ENCODE measurements at places on chromosomes 1 and 21.

DNA sequence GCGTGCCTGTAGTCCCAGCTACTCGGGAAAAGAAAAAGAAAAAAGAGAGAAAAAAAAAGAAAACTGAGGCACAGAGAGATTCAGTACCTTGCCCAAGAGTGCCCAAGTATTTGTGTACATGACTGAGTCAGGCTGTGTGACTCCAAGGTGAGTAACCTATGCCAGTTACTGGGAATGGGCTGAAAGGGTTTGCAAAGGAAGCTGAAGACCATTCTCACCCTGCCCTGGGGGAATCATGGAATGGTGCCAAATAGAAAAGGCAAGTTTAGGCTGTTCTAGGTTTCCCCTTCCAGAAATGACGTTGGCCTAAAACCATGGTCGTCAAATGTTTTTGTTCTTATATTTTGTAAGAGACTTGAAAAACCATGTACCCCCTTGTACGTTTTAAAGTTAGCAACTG, 37.9 kb upstream of the LRIG2 start:
- no peak for DNase-seq

DNA sequence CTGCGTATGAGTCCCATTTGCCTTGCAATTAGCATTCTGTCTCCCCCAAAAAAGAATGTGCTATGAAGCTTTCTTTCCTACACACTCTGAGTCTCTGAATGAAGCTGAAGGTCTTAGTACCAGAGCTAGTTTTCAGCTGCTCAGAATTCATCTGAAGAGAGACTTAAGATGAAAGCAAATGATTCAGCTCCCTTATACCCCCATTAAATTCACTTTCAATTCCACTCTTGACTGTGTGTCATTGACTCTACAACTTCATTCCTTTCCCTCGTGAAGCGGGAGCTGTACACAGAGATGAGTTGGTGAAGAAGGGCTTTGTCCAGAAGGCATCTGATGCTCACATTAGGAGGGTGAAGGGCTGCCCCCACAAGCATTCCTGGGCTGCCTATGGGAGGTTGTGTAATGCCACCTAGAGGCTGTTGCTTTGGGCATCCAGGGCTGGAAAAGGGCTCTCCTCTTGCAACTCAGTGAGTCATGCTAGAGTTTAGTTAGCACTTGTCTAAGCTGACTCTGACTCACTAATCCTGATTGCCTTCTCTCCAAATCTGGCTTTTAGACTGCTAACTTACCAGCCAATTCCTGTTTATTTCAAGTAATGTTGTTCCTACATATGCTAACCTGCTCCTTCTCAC, 1.8 kb downstream of the SPRR1B start:
- DNase-seq = no peak

- no peak for DNase-seq
These were observed 98.4 kb downstream of the MAGI3 start for GRCh38 chr1:113488576-113489177.

DNA sequence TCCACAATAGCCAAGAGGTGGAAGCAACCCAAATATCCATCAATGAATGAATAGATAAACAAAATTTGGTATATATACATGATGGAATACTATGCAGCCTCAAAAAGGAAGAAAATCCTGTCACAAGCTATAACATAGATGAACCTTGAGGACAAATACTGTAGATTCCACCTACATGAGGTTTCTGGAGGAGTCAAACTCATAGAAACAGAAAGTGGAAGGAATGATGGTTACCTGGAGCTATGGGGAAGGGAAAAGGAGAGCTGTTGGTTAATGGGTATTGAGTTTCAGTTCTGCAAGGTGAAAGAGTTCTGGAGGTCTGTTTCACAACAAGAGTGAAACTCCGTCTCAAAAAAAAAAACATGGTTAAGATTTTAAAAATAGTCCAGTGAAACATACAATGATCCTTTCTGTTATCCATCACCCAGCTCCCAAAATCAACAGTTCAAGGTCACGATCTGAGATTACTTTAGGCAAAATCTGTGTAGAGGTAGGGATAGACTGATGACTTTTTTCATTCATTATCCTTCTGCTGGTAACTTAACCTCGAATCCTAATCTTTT, 80.8 kb upstream of the HNRNPU start:
- DNase-seq = no peak

DNA sequence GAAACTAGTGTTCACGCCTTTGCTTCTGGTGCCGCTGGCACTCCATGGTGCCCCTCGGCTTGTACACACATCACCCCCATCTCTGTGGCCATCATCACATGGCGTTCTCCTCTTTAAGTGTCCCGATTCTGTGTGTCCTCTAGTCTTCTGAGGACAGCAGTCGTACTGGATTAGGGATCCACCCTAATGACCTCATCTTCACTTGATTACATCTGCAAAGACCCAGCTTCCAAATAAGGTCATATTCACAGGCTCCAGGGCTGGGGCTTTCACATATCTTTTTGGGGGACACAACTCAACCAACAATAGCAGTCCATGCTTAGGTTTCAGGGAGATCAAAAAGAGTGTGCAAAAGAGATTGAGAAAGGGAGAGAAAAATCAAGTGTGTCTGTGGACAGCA, 64.9 kb downstream of the HLCS start:
- DNase-seq = peak; percentile 32

DNA sequence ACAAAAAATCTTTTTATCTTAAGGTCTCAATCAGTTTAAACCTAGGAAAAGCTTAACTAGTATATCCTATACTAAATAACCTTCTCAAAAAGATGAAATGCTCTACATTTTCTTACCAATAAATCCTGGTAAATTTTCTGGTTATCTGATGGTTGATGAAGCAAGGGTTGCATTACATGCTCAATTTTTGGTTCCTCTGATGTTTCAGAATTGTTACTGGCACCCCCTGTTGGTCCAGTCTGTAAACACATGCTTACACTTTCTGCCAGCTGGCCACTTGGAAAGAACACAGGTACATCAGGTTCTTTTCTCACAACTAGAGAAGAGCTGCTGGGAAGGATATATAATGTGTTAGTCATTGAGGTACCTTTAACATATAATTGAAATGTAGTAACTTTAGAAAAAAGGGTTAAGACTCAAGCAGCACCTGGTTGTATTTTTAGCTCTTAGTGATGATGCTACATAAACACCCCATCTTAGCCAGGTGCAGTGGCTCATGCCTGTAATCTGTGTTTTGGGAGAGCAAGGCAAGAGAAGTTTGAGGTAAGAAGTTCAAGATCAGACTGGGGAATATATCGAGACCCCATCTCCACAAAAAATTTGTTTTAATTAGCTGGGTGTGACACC, 30.9 kb upstream of the TAL1 start:
- no peak for DNase-seq

GRCh38 chr1:215957663-215958062, 390.6 kb downstream of the KCTD3 start:
- no peak for DNase-seq

- no peak for DNase-seq
These were observed 66.0 kb downstream of the COL18A1 start for GRCh38 chr21:45470773-45471524.

DNA sequence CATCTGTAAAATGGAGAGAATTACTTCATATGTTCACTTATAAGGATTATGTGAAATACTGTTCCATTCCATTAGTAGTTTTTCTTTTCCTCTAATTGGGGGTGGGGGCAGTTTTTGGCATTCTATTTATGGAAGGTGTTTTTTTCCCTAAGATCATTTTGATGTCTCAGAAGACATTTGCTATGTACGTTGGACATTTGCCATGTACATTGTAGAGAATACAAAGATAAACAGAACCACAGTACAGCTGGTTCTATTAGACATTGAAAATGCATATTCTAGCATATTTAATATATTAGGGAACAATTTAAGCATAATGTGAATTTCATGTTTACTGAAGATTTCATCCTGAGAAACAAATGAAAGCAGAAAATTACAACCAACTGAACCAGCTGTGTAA, 98.5 kb downstream of the PTBP2 start:
- DNase-seq = no peak

DNA sequence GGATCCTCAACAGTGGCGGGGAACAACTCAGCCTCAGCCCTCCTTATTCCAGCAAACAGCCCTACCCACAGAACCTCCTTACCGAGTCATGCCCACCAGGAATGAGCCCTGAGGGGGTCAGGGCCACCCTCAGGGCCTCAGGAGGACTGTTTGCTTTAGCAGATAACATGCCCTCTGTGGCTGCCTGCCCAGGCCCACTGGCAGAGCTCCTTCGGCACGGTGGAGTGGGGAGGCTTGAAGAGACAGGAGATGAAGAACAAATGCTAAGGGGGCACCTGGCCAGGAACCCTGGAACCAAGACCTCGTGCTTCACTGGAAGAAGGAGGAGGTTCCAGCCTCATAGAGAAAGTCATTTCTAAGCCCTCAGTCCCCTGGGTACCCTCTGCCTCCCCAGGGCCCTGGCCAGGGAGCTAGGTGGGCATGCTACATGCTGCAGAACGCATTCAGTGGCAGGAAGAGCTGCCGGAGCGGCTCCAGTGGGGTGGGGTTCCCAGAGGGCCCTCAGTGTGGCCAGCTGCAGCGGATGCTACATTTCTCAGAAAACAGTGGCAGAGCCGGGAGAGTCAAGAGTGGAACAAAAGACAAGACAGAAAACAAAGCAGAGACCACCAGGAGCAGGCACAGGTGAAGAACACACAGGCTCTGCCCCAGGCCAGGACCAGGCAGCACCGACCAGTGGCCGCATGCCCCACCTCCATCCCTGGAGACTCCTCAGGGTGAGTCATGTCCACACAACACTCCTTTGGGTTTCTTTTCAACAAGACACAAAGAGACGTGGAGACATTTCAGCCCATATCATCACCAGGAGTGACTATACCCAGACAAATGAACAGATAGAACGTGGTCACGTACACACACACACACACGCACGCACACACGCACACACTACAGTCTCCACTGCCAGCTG, 39.8 kb downstream of the RIMS3 start:
- peak; percentile 40 for DNase-seq

DNA sequence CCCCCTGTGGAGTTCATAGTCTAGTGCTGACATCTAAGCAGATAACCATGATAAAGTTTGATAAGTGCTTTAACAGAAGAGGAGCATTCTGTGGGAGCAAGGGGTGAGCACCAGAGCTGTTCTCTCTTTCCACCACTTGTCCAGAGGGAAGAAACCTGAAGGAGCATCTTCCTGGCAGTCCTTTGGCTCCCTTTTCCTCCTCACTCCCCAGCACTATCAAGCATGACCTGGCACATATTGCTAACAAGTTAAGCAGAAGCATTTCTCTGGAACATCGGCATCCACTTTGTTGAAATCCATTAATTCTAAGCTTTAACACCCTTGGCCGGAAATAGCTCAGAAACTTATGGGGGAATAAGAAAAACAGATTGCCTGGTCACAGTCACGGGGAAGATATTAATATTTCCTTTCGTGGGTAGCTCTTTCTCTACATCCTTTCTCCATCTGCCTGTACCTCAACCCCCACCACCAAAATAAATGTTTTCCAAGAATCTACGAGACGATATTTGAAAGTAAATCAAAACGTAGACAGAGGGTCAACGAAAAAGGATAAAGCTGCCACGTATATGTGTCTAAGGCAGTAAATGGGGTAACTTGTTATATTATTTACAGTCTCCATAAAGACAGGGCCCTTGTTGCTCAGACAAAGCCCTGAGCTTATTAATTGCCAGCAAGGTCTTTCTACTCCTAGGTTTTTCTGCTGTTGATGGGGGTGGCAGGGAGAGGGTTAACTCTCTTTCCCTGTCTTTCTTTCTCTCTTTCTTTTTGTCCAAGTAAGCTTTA, 351.4 kb downstream of the NUF2 start:
- no peak for DNase-seq

GRCh38 chr1:210726621-210727020, 397.9 kb downstream of the HHAT start:
- peak; percentile 59 for DNase-seq

DNA sequence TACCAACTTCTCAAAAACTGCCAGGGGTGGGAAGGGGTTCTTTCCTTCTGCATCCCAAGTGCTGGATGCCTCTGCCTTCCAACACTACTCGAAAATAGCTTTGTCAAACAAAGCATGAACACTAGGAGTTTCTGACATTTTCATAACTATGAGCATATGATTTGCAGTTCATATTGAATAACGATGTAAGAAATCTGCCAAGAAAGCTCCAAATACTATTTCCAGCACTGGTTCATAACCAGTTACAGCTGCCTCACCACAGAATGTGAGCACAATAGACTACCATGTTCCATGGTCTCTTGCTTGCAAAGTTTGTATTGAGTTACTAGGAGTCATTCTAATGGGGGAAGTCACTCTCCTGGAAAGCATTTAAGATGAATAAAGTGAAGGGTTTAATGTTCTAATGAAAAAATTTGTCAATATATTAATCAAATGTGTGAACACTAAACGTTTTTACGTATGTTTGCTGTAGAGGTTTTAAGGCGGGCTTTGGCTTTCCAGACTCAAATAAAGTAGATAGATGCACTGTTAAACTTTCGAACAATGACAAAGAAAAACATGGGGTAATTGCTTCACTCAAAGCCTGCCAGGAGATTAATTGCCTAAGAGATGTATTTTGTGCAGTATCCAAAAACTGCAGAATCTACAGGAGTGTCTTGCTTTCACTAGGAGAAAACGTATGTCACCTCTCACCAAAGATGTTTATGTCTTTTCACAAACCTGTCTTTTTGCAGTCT, 78.6 kb upstream of the UBE2U start:
- DNase-seq = no peak

- no peak for DNase-seq
These were observed 2.8 kb downstream of the SCNN1D start for GRCh38 chr1:1282998-1283397.

- no peak for DNase-seq
These were observed 109.6 kb downstream of the PRDM2 start for GRCh38 chr1:13809461-13810159.

GRCh38 chr1:8607906-8608305, 209.5 kb downstream of the RERE start:
- no peak for DNase-seq

DNA sequence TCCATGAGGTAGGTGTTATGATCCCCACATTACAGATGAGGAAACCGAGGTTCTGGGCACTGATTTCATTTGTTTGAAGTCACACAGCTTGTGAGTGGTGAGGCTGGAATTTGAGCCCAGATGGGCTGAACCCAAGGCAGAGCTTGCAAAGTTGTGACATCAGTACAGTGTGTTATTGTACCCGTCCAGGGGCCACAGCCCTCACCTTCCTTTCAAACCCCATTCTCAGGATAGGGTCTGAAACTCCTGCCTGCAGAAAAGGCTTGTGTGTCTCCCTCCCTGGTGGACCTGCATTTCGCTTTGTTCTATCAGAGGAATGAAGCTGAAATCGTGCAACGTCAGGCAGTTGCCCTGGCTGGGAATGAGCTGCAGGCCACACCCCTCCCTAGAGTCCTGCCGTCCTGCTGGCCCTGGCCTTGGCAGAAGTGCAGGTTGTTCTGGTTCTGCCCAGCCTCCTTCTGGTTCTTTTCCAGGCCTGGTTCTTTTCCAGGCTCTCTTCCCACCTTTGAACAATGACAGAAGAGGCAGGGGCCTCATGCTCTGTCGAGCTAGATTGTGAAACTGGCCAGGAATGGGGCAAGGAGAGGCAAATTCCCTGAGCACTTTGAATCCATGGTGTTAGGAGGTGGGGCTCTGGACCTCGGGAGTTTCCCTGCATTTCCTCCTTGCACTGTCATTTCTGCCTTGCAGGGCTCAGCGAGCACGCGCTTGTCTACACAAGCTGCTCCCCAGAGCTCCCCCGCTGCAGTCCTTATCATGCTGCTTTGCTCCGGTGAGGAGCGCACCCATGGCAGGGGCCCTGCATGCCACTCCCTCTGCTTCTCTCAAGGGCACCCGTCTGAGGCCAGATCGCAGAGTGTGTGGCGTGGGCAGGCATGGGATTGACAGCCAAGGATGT, 8.2 kb upstream of the MYOM3 start:
- DNase-seq = no peak

- no peak for DNase-seq
These were observed 96.7 kb downstream of the EPHB2 start for GRCh38 chr1:22807340-22807739.

GRCh38 chr21:20311234-20311787, 686.9 kb upstream of the NCAM2 start:
- DNase-seq = no peak
